ENCODE measurements at places on chromosomes 2 and 18.

DNA sequence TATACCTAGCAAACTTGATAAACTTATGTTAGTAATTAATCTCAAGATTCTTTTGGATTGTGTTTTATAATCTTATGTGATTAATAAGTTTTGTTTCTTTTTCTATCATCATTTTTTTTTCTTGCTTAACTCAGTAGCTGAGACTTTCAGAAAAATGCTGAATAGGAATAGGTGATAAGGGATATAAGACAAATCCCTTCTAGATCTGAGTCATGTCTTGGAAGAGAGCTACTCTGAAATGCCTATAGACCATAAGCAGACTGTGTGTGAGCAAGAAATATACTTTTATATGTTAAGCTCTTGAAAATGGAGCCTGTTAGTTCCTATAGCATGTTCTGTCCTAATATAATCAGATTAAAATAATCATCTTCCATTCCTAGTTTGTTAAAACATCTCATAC is 29.6 kb downstream of the CYBRD1 start:
- DNase-seq: no peak

DNA sequence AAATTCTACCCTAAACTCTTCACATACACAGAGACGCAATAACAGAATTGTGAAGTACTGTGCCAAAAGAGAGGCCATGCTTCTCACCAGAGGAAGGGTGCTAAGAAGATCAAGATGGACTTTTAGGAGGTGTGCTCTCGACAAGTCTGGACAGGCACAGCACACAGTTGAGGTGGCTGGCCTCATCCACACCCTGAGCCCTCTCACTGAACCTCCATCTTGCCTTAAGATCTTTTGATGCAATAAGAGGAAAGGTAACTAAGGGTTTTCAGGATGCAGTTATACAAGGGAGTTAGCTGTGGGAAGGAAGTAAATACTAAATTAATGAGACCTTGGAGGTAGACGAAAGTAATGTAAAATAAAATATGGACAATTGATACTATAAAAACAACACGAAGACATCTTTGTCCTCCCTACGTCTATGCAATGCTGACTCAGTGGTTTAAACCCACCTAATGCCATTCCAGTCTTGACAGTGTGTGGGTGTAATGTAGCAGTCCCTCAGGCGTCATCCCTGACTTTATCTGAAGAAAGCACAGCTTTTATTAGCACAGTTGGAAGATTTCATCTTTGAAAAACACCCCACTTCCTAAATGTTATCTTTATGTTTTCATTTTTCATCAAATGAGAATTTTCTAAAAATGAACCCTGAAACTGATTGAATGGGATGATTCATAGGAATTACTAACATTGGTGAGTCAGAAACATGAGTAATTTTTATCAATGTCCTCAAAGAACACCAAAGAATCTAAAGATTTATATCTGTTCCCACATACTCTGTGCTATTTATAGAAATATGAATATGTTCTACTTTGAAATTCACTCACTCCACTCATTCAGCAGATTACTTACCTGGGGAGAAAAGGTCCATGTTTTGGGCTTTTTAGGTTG is 34.0 kb upstream of the MALL start:
- no peak for DNase-seq

GRCh38 chr2:216700781-216701180 is 5.4 kb upstream of the IGFBP5 start:
- no peak for DNase-seq

DNA sequence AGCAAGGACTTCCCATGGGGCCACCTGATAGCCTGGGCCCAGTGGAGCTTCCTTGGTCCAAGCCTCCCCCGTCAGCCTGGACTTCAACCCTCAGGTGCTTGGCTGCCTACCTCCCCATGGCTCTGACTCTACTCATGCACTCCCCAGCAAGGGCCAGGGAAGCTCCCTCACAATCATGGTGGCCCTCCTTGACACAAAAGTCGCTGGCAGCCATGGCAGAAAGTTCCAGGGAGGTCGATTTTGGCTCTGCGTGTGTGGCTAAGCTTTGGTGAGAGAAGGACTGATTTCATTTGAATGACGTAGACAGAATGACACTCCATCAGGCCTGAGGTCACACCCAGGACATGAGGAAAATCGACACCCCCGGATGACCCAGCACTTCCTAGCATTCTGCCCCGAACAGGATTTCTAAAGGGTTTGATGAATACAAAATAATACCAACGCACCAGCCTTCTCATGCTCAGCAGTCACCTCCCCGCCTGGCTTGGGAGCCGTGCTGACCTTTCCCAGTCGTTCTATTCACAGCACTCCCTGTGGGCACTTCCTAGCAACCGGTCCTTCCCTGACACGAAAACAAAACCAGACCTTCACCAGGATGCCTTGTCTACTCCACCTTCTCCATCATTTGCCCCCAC is 52.7 kb downstream of the LBH start:
- DNase-seq: no peak

DNA sequence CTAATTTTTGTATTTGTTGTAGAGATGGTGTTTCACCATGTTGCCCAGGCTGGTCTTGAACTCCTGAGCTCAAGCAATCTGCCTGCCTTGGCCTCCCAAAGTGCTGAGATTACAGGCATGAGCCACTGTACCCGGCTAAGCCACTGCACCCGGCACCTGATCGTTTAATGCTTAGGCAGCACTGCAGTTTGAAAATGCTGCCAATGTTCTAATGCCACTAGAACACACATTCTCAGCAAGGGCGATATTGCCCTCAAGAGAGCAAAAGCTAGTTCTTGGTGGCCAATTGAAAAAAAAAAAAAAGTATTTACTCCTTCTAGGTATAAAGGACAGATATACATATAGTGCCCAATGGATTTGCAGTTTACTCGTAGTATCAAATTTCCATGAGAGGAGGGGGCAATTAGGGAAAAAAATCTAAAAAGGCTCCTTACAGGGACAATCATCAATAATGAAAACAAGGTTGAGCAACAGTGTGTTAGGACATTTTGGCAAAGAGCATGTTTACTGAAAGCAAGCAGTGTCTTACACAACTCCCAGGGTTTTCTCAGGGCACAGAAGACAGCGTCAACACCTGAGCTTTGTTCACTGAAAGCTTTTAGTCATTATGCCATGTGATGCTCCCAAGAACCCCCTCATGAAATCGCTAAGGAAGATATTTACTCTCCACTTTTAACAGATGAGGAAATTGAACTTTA is 199.9 kb upstream of the PKDCC start:
- DNase-seq: no peak

DNA sequence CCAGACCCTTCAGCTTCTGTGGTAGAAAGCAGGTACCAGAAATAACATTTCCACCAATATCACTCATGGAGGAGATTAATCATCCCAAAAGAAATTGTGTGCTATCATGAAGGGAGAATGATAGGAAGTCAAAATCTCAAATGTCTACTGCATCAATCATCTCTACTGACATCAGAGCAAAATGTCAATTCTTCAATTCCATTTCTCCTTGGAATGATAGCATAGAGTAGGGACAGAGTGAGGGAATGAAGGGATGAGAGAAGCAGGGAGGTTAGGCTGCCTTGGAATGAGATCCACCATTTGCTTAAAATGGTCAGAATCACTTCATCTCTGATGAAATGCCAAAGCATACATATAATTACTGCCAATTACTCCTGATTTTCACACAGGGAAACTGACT is 371.8 kb upstream of the ACVR2A start:
- no peak for DNase-seq

GRCh38 chr2:64972876-64973275 is 16.3 kb upstream of the SLC1A4 start:
- DNase-seq: no peak

DNA sequence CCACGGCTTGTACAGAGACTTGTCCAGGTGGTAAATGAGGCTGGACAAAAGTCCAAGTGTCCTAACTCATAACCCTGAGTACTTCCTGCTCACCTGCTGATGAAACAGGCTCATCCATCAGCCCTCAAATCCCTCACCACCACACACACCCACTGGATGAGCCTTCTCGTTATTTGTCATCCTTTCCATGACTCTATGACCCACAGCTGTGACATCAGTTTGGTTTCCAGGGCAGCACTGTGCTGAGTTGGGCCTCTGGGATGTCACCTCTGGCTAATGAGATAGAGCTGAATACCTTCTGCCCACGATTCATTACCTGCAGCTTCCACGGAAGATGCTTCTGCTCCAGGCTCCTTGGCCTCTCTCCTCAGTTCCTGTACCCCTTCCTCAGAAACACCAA is 39.4 kb downstream of the SLC14A2 start:
- DNase-seq: no peak

- no peak for DNase-seq
Observed at GRCh38 chr2:200454927-200455801, 54.7 kb downstream of the KCTD18 start.

DNA sequence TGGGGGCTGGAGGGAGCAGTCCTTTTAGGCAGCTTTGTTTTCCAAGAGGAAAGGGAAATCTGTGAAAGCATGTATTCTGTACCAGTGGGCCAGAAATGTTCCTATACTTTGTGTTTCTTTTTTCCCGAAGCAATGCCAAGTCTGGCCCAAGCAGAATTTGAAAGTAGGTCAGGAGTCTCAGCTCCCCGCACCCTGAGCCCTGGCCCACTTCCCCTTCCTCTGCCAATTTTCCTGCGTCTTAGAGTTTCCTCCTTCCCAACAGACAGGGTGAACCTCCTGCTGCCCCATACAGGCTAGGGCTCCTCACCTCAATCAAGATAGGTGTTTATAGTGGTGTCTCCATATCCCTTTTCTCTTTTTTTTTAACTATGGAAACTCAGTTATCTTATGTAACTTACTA is 65.3 kb downstream of the KCTD18 start:
- peak; percentile 20 for DNase-seq

GRCh38 chr2:102072741-102073140 is 69.8 kb upstream of the IL1R1 start:
- DNase-seq: no peak

- no peak for DNase-seq
Observed at GRCh38 chr18:51767293-51767692, 569.8 kb upstream of the MEX3C start.

GRCh38 chr2:214035091-214035852 is 375.6 kb upstream of the VWC2L start:
- DNase-seq: no peak

GRCh38 chr2:218137514-218137913 is 11.7 kb downstream of the CXCR2 start:
- DNase-seq: no peak

DNA sequence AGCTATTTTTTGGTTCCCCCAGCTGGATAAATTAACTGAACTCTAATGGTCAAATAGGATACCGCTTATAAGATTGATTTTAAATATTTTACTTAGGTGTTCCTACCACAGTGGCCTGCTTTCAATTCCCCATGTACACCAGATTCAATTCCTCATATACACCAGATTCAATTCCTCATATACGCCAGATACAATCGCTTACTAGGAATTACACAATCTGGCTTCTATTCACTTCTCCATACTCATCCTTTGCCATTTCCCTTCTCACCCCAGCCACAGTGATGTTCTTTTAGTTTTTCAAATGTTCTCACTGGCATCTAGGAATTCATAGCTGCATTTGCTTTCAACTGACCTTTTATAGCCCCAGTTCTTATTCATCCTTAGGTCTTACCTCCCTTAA is 66.5 kb downstream of the SLC40A1 start:
- no peak for DNase-seq

DNA sequence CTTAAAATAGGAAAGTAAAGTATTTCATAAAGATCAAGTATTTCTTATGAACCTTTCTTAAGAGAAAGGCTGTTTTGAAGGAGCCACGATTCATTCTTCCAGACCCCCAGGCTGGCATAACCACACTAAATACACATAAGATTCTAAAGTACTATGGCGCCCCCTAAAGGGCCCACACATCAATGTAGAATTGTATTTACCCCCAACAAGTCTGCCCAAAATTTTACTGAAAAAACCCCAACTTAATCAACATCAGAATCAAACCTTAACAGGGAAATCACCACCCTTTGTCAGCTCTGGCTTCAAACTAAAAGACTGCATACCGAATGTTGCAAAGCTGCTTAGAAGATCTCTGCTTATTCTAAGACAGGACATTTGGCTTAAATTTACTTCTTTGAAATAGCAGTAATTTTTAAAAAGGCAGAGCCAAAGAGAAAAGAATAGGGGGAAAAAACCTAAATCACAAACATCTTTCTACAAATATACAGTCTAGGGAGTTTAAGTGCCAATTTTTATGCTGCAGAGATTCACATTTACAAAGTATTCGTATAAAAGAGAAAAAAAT is 20.4 kb upstream of the BCL2 start:
- DNase-seq: peak; percentile 8

GRCh38 chr2:146867477-146867986 is 977.3 kb upstream of the ACVR2A start:
- DNase-seq: no peak

- no peak for DNase-seq
Observed at GRCh38 chr2:73239776-73240175, 5.7 kb downstream of the CCT7 start.

DNA sequence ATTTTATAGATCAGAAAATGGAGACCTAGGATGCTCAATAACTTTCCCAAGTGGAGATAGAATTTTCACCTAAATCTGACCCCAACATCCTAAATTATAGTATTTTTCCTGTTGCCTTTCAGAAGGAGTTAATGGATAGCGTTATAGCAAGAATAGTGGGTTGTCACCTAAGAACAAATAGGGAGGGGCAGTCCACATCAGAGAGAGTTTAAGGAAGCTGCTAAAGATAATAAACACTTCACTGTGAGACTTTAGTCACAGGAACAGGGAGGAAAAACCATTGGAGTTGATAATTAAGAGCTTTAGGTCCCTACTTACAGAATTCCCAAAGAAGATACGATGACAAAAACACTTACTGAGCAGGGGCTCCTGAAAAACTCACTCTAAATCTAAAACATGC is 229.4 kb downstream of the PDE11A start:
- DNase-seq: no peak

GRCh38 chr2:32772638-32773447 is 145.0 kb downstream of the TTC27 start:
- DNase-seq: peak; percentile 13

GRCh38 chr2:143263066-143263625 is 133.9 kb downstream of the ARHGAP15 start:
- no peak for DNase-seq

GRCh38 chr2:185201063-185201462 is 537.5 kb upstream of the FSIP2 start:
- DNase-seq: no peak

- no peak for DNase-seq
Observed at GRCh38 chr2:199590321-199591203, 132.8 kb upstream of the SATB2 start.

DNA sequence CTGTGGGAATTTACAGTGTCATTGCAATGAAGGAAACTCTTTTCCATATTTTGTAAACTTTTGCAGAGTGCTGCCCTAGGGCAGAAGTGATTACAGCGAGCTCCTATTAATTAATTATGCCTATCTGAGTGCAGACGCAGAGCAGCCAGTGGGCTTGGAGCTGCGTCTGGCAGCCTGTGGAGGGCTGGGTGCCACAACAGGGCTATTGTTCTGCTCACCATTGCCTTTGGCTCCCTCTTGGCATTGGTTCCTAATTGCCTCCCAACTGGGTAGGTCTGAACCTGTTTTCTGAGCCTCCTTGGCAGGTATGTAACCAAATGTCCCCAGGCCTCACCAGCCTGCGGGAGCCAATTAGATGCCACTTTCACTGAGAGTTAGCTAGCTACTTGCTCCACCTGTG is 25.6 kb upstream of the ITGB6 start:
- no peak for DNase-seq

GRCh38 chr2:68878071-68878711 is 7.0 kb upstream of the BMP10 start:
- no peak for DNase-seq

- no peak for DNase-seq
Observed at GRCh38 chr2:64192125-64192479, 47.9 kb upstream of the PELI1 start.

GRCh38 chr2:11303290-11304013 is 41.0 kb downstream of the ROCK2 start:
- no peak for DNase-seq

All from amygdala (tissue), 56 donors.